ENCODE measurements at places on chromosomes 2 and 18.

DNA sequence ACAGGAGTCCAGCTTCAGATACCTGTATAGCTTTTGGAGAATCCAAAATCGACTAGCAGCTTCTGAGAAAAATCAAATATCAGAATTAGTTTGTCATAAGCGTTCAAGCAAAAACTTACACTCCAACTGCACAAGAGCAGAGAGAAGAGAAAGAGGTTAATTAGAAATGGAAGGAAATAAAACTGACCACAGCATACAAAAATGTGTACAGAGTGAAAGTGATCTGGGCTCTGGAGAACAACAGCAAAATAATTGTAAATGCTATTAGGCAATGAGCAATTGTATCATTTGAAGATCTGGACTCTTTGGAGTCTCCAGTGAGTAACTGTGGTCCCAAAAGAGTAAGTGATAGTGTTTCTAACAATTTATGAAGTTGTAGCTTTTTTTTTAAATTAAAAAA lies 867.3 kb downstream of the TRIB2 start:
- H3K4me1 ChIP-seq = no peaks in the 10 kb centered on the region
- H3K36me3 ChIP-seq = no peaks in the 10 kb centered on the region
- no peaks in the 10 kb centered on the region for H3K27me3 ChIP-seq
- no peak overlapping the region for H3K4me3 ChIP-seq
- DNase-seq = no peak
- H3K27ac ChIP-seq = no peak overlapping the region

- no peaks in the 10 kb centered on the region for H3K27me3 ChIP-seq
- H3K4me3 ChIP-seq = no peak overlapping the region
- no peak overlapping the region for H3K27ac ChIP-seq
- H3K36me3 ChIP-seq = no peaks in the 10 kb centered on the region
- no peaks in the 10 kb centered on the region for H3K4me1 ChIP-seq
Observed at GRCh38 chr2:43041173-43041591, 185.2 kb downstream of the ZFP36L2 start.

GRCh38 chr2:164849506-164849905 lies 7.9 kb upstream of the COBLL1 start:
- no peak for DNase-seq
- no peak overlapping the region for H3K27ac ChIP-seq
- no peaks in the 10 kb centered on the region for H3K4me1 ChIP-seq
- H3K36me3 ChIP-seq = no peaks in the 10 kb centered on the region
- H3K27me3 ChIP-seq = no peaks in the 10 kb centered on the region
- H3K4me3 ChIP-seq = no peak overlapping the region

GRCh38 chr2:214737188-214737587 lies 72.3 kb downstream of the BARD1 start:
- H3K36me3 ChIP-seq = no peaks in the 10 kb centered on the region
- H3K4me3 ChIP-seq = no peak overlapping the region
- no peaks in the 10 kb centered on the region for H3K27me3 ChIP-seq
- no peak overlapping the region for H3K27ac ChIP-seq
- H3K4me1 ChIP-seq = no peaks in the 10 kb centered on the region

GRCh38 chr18:48607056-48607984 lies 68.5 kb downstream of the CTIF start:
- no peaks in the 10 kb centered on the region for H3K36me3 ChIP-seq
- no peak overlapping the region for H3K27ac ChIP-seq
- DNase-seq = no peak
- no peaks in the 10 kb centered on the region for H3K27me3 ChIP-seq
- H3K4me3 ChIP-seq = no peak overlapping the region
- H3K4me1 ChIP-seq = no peaks in the 10 kb centered on the region

DNA sequence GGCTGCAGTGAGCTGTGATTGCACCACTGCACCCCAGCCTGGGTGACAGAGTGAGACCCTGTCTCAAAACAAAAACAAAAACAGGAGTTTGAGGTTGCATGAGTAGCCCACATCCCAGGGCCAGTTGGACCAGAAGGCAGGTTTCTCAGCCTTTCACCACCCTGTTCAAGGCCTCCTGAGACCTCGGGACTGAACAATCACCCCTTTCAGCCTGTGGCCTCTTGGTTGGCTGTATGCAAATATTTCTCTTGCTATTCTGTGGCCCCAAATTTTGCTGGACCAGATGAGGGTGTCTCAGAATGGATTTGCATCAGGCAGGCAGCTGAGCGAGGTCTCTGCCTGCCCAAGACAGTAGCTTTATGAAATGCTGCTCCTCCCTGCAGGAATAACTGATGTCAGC lies 56.9 kb downstream of the DPYSL5 start:
- H3K36me3 ChIP-seq = no peaks in the 10 kb centered on the region
- no peak overlapping the region for H3K27ac ChIP-seq
- no peak overlapping the region for H3K4me3 ChIP-seq
- no peaks in the 10 kb centered on the region for H3K4me1 ChIP-seq
- no peaks in the 10 kb centered on the region for H3K27me3 ChIP-seq
- DNase-seq = no peak

- no peak overlapping the region for H3K27ac ChIP-seq
- no peaks in the 10 kb centered on the region for H3K36me3 ChIP-seq
- DNase-seq = no peak
Observed at GRCh38 chr18:64803471-64803870, 654.6 kb upstream of the LINC00305 start.

- DNase-seq = no peak
- peaks cover 8% of the 10 kb centered on the region for H3K27me3 ChIP-seq
- no peak overlapping the region for H3K27ac ChIP-seq
- no peaks in the 10 kb centered on the region for H3K36me3 ChIP-seq
- peaks cover 8% of the 10 kb centered on the region for H3K4me1 ChIP-seq
Observed at GRCh38 chr2:219437141-219437540, 2.5 kb downstream of the SPEG start.

GRCh38 chr18:45155526-45155925 lies 459.8 kb upstream of the SLC14A2 start:
- no peaks in the 10 kb centered on the region for H3K27me3 ChIP-seq
- H3K4me3 ChIP-seq = no peak overlapping the region
- DNase-seq = no peak
- H3K36me3 ChIP-seq = no peaks in the 10 kb centered on the region

- no peaks in the 10 kb centered on the region for H3K36me3 ChIP-seq
- H3K4me3 ChIP-seq = no peak overlapping the region
- no peak for DNase-seq
Observed at GRCh38 chr2:236691799-236692167, 122.2 kb downstream of the ACKR3 start.

- no peak overlapping the region for H3K4me3 ChIP-seq
- H3K27me3 ChIP-seq = no peaks in the 10 kb centered on the region
- H3K36me3 ChIP-seq = no peaks in the 10 kb centered on the region
- no peak for DNase-seq
- no peaks in the 10 kb centered on the region for H3K4me1 ChIP-seq
Observed at GRCh38 chr2:229202646-229203045, 68.4 kb downstream of the PID1 start.

DNA sequence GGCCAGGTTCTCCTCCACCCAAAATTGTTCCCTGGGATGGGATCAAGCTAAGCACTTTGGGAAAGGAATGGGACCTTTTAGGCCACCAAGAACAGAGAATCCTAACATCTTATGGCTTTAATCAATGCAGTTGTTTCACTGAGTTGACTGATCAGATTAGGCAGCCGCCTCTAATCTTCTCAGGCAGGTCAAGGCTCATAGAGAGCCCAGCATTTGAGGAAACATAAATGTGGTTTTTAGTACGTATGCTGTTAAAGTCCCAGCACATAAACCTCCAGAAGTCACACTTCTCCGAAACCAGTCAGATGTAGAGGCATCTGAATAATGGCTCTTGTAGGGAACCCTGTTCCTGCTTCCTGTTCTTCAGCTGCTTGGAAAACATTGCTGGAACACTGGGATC lies 99.5 kb upstream of the RMDN2 start:
- no peaks in the 10 kb centered on the region for H3K27me3 ChIP-seq
- no peak overlapping the region for H3K27ac ChIP-seq
- no peak overlapping the region for H3K4me3 ChIP-seq

All from effector memory CD4-positive, alpha-beta T cell (primary cell).